ENCODE measurements at places on chromosomes 4 and X.

- no peak for DNase-seq
These were observed 32.0 kb upstream of the TBC1D1 start for GRCh38 chr4:37858872-37859271.

- DNase-seq: no peak
These were observed 291.7 kb upstream of the EMCN start for GRCh38 chr4:100809506-100809905.

DNA sequence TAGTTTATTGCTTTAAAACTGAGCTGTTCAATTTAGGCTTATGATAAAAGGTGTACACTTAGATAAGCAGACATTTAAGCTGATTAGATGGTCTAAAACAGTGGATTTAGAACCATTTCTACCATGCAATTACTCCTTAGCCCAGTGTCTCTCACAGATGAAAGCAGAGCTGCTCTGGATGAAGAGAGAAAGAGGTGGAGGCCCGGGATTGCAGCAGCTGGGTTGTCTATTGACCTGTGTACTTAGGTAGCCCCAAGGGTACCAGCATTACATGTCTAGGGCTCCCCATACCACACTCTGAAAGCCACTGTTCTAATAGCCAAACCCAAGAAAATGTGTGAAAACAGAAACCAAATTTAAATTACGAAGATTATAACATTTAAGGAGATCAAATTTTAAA is 86.0 kb upstream of the GIMD1 start:
- no peak for DNase-seq

DNA sequence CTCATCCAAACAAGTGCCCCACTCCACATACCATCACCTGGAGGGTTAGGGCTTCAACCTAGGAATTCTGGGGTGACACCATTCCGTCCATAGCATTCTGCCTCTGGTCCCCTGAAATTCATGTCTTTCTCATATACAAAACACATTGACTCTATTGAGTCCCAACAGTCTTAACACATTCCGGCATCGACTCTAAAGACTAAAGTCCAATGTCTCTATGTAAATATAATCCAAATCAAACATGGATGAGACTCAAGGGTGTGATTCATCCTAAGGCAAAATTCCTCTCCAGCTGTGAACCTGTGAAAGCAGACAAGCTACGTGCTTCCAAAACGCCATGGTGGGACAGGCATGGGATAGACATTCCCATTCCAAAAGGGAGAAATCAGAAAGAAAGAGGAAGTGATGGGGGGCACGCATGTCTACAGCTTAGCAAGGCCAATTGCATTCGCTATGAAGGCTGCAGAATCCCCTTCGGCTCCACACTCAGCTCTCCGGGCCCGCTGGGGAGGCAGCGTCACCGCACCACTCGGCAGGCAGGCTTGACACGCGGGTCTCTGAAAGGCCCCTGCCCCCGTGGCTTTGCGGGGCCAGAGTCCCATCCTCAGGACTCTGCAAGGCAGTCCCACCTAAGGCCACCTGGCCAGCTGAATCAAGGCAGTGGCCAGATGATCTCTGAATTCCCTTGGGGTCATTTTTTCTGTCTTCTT is 53.2 kb downstream of the ADRA2C start:
- no peak for DNase-seq

DNA sequence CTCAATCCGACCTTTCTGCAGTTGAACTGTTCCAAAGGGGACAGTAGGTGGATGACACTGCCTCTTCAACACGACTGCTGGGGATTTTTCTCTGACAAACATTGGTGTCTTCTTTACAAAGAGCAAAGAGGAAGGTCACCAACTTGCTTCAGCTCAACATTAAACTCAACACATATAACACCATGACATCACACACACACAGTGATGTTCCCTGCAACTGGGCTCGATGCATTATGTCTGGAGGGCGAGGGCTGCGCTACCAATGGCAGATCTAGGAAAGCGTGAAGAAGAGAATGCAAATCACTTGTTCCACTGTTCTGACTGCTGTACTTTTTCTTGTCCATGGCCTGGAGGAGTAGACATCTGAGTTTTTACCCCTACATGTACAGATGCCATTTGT is 385.9 kb downstream of the UNC5C start:
- no peak for DNase-seq

- DNase-seq: no peak
These were observed 102.6 kb downstream of the SATL1 start for GRCh38 chrX:85140964-85141363.

DNA sequence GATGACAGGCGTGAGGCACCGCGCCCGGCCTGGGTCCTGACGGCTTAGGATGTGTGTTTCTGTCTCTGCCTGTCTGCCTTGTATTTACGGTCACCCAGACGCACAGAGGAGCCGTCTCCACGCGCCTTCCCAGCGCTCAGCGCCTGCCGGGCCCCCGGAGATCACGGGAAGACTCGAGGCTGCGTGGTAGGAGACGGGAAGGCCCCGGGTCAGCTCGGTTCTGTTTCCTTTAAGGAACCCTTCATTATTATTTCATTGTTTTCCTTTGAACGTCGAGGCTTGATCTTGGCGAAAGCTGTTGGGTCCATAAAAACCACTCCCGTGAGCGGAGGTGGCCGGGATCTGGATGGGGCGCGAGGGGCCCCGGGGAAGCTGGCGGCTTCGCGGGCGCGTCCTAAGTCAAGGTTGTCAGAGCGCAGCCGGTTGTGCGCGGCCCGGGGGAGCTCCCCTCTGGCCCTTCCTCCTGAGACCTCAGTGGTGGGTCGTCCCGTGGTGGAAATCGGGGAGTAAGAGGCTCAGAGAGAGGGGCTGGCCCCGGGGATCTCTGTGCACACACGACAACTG is 1.3 kb downstream of the SHOX start:
- DNase-seq: peak; percentile 9

- no peak for DNase-seq
These were observed 111.3 kb downstream of the GATB start for GRCh38 chr4:151649479-151649878.

- DNase-seq: no peak
These were observed 22.5 kb downstream of the HNRNPH2 start for GRCh38 chrX:101430457-101431078.

- peak; percentile 48 for DNase-seq
These were observed 69.3 kb downstream of the MGST2 start for GRCh38 chr4:139734875-139735380.

- no peak for DNase-seq
These were observed 102.8 kb downstream of the PJA1 start for GRCh38 chrX:69062493-69062892.

DNA sequence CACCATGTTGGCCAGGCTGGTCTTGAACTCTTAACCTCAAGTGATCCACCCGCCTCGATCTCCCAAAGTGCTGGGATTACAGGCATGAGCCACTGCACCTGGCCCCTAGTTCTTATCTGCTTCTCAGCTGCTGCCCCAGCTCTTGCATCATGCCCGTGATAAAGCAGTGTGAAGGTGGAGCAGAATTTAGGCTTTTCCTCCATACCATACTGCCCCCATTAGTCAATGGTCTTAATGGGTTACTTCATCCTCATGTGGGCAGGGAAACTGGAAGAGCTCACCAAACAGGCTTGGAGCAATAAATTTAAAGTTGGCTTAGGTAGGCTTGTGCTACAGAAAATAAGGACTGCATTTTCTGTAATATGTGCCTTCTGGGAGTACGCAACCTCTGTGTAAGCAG is 636.9 kb upstream of the BOD1L1 start:
- DNase-seq: no peak

- no peak for DNase-seq
These were observed 37.1 kb downstream of the RGS12 start for GRCh38 chr4:3329887-3330286.

GRCh38 chr4:95531141-95531540 is 17.6 kb downstream of the UNC5C start:
- no peak for DNase-seq

DNA sequence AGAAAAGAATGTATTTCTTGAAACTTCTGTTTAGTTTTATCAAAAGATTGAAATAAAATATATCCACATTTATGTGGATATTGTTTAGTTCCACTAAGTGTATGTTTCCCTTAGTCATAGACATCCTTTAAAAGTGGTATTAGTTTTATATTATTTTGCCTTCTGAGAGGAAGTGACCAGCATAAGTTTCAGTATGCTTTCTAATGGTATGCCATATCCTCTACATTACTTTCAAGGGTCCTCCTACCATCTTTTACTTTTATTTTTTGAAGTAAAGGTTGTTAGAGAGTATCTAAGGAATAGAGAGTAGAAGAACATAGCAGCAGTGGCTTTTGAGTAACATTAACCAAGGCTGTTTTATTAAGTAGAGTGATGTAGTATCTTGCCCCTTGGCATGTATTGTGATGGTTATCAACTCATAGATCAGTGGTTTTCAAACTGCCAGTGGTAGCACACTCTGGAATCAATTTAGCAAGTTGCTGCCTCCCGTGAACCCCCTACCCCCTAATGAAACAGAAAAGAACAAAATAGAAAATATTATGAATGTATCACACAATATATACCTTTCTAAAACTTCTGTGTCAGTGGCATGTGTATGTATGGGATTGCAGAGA is 44.8 kb downstream of the RBPJ start:
- DNase-seq: no peak

DNA sequence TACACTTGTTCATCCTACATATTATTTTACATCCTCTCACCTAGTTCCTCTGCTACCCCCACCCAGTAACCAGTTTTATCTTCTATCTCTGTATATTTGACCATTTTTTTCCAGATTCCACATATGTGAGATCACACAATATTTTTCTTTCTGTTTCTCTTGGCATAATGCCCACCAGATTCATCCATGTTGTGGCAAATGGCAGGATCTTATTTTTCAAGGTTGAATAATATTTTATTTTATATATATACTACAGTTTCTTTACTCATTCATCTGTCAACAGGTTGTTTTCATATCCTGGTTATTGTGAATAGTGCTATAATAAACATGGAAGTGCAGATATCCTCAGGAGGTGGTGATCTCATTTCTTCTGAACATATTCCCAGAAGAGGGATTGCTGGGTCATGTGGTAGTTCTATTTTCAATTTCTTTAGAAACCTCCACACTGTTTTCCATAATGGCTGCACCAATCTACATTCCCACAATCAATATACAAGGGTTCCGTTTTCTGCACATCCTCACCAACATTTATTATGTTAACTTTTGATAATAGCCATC is 48.2 kb downstream of the THAP9 start:
- no peak for DNase-seq

DNA sequence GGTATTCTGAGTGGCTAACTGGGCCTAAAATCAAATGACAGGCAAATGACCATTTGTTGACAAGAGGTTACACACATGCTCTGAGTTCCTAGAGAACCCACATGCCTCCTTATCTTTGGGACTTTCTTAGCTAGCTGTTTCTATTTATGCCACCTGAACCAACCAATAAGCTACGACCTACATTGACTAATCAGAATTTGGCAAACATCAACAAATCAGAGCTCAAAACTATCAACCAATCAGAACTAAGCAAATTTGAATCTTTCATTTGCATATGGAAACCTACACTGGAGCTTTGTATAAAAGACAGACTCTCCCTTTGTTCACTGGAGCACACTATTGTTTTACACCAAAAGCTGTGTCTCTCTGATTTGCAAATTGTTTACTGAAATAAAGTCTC is 192.0 kb downstream of the CXXC4 start:
- DNase-seq: no peak
